SJCRH30 (cell line): ENCODE measurements at places on chromosomes 16 and 17. TPM values are rescaled to one million over a fixed set of nuclear protein-coding genes. Genes with fewer than 3 reads are reported as not detected.
A peak's percentile ranks its signal among the peaks of the same experiment; 100 is the strongest.

- no peak for DNase-seq
Measured at GRCh38 chr17:62309396-62309795, 71.0 kb upstream of the EFCAB3 start.

Gene MYOCD
- 0.03 and 0.08 TPM in 2 replicates for total RNA-seq

- no peak for DNase-seq
Measured at GRCh38 chr16:20401475-20402016, 3.0 kb downstream of the PDILT start.

- DNase-seq, result no peak
Measured at GRCh38 chr17:55433029-55433628, 11.5 kb upstream of the MMD start.

- no peak for DNase-seq
Measured at GRCh38 chr16:67278773-67279295, 498 bp upstream of the PLEKHG4 start.

GRCh38 chr16:1097800-1098199, 1.8 kb upstream of the C1QTNF8 start:
- no peak for DNase-seq

DNA sequence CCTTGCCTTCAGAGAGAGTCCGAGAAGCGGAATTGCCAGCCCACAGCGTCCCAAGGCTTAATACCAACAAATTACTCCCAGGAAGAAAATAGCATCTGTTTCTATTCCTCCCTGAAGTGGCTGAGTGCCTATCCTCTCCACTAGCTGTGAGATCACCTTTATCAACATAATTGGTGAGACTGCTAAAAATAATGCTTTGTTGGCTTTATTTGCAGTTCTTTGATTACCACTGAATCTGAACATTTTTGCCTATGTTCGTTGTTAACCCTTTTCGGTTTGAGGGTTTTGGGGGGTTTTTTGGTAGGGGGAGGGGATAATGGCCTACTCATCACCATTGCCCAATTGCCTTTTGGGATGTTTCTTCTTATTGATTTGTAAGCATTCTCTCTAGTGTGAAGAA, 31.0 kb downstream of the MMP15 start:
- DNase-seq, result no peak

Gene KRTAP2-3
- not detected in 2 replicates for total RNA-seq

Gene ALDH3A2
- 117 and 135 TPM in 2 replicates for total RNA-seq

Gene CCDC102A
- total RNA-seq, result 9.7 and 11.1 TPM in 2 replicates

Gene MYH11
- total RNA-seq, result 0.03 and 0.08 TPM in 2 replicates

DNA sequence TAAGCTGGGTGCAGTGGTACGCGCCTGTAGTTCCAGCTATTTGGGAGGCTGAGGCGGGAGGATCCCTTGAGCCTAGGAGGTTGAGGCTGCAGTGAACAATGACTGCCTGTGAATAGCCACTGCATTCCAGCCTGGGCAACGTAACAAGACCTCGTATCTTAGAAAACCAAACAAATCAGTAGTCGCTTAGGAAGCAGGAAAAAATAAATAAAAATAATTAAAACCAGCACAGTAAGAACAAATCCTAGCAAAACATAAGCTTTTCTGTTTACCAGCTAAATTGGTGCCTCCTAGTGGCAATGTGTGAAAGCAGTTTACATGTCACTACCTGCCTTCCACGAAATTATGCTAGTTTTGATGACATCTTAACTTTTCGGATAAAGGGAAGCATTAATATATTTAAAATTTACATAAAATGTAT, 1.3 kb downstream of the ARMC5 start:
- DNase-seq, result no peak

Gene KCNJ18
- not detected in 2 replicates for total RNA-seq

Gene ADGRG3
- not detected in 2 replicates for total RNA-seq

GRCh38 chr17:16438173-16438556, 22.8 kb downstream of the TRPV2 start:
- DNase-seq, result no peak

GRCh38 chr17:73155410-73156165, 9.2 kb upstream of the SSTR2 start:
- no peak for DNase-seq

Gene CEP112
- total RNA-seq, result 36.6 and 41.6 TPM in 2 replicates

GRCh38 chr17:65627891-65628643, 66.6 kb upstream of the AXIN2 start:
- DNase-seq, result peak; percentile 87

GRCh38 chr17:10352893-10353292, 19.9 kb downstream of the MYH13 start:
- DNase-seq, result no peak
